ENCODE measurements at places on chromosomes 3 and 15.

GRCh38 chr3:111801693-111802092 is 57.4 kb upstream of the PHLDB2 start:
- no peak for DNase-seq

GRCh38 chr3:53161450-53161819 is 426 bp downstream of the PRKCD start:
- no peak for DNase-seq

GRCh38 chr3:151709847-151710246 is 23.9 kb upstream of the AADACL2 start:
- no peak for DNase-seq

GRCh38 chr3:10852066-10852808 is 36.2 kb downstream of the SLC6A11 start:
- DNase-seq: no peak

DNA sequence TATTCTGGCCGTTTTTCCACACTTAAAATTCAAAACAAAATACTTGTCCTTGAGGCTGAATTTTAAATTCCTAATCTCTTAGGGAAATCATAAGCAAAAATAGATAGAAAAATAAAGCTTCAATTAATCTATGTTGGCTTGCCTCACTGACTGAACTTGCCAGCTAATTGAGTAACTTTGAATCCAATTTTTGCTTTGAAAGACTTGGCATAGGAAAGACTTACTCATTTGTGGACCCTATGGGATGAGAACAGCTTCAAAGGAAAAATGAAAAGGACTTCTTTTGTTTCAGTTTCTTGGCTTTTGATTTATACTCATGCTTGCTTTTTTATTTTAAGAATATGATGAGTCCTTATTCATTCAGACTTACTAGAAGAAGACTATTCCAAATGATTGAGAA is 370.7 kb upstream of the RARB start:
- DNase-seq: no peak

GRCh38 chr15:67456677-67457529 is 64.0 kb upstream of the C15orf61 start:
- DNase-seq: peak; percentile 27

GRCh38 chr3:2246873-2247648 is 148.4 kb downstream of the CNTN4 start:
- no peak for DNase-seq

DNA sequence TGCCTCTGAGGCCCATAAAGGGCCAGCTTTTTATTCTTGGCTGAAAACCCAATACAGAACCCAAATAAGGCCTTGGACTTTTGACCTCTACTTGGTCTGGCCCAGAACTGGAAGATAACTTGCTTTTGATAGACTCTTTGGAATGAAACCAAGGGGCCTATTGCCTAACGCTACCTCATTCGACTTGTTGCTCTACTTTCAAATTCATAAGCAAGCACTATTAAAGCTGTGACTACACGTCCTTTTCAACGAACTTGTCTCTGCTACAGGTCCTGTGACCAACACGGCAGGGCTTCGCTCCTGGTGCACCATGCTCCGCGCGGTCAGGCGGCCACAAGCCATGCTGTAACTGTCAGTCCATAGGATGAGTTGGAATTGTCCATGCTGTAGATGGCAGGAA is 385.4 kb downstream of the MFSD1 start:
- no peak for DNase-seq

GRCh38 chr3:49389297-49389696 is 22.5 kb downstream of the RHOA start:
- DNase-seq: no peak

DNA sequence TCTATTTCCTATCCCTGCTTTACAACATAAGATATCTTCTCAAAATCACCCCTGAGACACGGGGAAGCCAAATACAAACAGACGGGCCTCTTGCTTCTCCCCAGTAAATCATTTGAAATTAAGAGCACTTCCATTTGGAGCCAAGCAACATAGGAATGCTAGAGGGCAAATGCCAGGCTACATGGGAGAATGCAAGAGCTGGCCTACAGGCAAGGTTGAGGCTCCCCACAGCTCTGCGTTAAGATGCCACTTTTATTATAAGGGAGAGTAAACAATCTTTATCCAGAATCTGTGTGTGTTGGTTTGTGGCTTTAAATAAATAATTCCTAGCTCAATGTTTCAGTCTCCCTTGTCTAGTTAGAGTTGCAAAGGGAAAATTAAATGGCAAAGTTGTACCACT is 305.1 kb upstream of the KCNH8 start:
- no peak for DNase-seq

GRCh38 chr3:141710121-141710520 is 28.0 kb upstream of the RNF7 start:
- no peak for DNase-seq

- no peak for DNase-seq
Measured at GRCh38 chr3:126414406-126414805, 19.7 kb downstream of the CFAP100 start.

GRCh38 chr3:25088284-25088683 is 339.8 kb upstream of the RARB start:
- no peak for DNase-seq

GRCh38 chr3:6250167-6250566 is 610.7 kb upstream of the GRM7 start:
- DNase-seq: no peak

DNA sequence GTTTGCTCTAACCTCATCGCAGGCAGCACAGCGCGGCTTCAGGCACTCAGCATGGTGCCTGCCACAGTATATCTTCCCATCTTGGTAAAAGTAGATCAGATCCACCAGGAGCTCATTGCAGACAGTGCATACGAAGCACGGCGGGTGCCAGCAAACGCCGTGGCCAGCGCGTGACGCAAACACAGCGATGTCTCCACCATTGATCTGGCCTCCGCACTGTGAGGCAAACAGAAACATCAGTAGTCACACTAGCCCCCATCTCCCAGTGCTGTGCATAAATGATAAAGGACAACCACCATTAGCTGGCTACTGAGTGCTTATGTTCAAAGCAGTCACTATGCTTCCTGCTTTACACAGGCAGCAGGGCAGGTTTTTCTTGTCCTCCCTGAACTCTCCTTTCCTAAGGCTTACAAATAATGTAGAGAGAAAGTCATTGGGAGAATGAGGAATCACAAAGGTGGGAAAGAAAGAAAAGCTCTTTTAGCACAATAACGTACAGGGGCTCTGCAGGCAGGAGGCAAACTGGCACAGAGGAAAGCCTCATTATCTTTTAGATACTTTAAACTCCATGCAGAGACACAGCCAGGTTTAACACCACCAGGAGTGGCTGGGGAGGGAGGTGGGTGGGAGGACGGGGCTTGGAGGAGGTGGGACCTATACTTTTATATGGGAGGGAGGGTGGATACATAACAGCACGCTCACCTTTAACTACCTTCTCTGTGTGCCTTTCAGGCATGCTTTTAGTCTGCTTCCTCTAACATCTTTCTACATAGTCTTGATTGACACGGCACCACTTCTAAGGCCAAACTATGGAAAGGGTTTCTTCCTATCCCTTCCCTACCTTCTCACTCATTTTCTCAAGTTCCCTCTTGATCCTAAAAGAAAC is 67.9 kb downstream of the PRICKLE2 start:
- DNase-seq: no peak

DNA sequence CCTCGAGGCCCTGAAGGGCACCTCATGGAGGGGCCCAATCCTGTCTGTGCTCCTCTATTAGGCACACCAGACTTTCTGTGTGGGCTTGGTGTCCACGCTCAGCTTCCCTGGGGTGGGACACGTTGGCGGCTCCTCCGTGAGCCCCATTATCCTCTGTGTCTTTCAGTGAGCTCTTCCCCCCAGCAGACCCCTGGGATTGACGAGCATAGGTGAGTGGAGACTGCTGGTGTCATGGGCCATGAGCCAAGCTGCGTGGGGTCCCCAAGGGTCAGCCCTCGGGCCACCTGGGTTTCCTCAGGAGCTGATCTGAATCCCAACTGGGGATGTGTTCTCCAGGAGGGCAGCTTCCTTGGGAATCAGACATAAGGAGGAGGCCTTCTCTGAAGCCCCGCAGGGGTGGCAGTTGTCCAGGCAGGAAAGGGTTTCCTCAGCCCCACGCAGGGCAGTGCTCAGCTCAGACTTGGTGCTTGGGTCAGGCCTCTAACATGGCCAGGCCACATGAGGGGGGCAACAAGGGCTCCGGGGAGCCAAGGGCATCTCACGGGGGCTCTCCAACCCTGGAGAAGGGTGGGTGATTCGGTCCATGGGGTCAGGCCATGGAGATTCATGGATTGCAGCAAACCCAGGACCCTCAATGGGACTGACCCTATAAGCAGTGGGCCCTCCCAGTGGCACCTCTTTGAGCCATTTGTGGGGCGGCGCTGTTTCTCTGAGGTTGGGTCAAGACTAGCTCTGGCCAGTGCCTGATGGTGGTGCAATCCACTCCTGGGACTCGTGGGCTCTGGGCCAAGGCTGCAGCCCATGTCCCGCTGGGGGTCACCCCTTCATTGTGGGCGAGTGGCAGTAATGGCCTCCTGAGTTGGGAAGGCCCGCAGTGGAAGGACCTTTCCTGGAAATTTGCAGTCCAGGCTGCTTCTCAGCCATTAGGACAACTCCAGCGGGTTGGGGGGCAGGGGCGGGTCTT is 222.5 kb downstream of the SNRPN start:
- no peak for DNase-seq

GRCh38 chr15:29616512-29616911 is 205.8 kb downstream of the TJP1 start:
- DNase-seq: no peak

DNA sequence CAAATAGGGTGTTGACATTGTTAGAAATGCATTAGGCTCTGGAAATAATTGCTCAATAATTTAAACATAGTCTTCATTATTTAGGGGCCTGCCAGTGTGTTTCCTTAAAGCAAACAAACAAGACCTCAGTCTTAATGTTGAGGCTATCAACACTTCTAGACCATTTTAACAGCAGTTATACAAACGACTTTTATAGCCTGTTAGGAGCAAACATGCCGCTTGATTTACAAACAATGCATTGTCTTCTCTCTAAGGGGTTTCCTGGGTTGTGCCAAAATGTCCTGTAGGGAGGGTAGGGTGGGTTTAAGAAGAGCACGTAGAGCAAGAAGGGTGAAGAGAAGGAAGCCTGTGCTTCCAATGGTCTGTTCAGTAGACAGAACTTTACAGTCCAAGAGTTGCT is 53.7 kb downstream of the TPRG1 start:
- no peak for DNase-seq

DNA sequence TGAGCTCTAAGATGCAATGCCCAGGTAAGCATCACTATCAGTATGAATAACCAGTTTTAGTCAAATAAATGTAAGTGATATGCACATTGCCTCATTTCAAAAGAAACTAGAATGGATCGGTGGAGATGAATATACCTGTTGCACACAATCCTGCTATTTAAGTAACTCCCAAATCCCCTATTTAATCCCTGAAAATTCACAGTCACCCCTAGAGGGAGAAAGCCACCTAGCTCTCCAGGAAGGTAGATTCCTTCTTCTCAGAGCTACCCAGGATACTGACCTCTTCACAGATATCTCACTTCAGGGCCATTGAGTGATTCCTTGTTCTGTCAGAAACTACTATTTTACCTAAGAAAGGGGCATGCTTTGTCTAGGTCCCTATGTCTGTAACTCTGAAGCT is 11.7 kb downstream of the LSAMP start:
- no peak for DNase-seq

DNA sequence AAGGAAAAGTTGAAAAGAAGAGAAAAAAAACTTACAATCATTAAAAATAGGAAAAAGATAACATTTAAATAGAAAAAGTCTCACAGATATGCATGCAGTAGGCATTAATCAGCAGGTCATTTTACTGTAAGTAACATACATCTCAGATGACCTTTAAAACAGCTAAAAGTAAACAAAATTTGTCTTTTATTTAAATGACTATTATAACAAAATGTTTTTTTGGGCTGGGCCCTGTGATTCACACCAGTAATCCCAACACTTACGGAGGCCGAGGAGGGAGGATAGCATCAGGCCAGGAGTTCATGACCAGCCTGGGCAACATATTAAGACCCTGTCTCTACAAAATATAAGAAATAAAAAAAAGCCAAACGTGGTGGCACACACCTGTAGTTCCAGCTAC is 14.7 kb downstream of the IQGAP1 start:
- no peak for DNase-seq

DNA sequence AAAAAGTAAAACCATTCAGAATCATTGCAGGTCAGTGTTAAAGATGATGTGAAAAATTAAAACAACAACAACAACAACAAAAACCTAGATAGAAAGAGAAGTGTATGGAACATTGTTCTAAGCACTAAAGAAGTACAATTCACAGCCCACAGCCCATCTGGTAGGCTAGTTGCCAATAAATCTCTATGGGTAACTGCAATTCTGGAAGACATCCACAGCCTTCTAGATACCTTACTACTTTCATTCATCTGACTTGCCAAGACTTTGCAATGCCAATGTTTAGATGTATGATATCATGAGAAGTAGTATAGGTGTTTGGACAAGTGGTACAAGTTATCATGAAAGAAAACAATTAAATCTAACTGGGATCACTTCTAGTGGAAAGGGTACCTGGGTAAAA is 198.6 kb downstream of the VGLL3 start:
- DNase-seq: peak; percentile 39

DNA sequence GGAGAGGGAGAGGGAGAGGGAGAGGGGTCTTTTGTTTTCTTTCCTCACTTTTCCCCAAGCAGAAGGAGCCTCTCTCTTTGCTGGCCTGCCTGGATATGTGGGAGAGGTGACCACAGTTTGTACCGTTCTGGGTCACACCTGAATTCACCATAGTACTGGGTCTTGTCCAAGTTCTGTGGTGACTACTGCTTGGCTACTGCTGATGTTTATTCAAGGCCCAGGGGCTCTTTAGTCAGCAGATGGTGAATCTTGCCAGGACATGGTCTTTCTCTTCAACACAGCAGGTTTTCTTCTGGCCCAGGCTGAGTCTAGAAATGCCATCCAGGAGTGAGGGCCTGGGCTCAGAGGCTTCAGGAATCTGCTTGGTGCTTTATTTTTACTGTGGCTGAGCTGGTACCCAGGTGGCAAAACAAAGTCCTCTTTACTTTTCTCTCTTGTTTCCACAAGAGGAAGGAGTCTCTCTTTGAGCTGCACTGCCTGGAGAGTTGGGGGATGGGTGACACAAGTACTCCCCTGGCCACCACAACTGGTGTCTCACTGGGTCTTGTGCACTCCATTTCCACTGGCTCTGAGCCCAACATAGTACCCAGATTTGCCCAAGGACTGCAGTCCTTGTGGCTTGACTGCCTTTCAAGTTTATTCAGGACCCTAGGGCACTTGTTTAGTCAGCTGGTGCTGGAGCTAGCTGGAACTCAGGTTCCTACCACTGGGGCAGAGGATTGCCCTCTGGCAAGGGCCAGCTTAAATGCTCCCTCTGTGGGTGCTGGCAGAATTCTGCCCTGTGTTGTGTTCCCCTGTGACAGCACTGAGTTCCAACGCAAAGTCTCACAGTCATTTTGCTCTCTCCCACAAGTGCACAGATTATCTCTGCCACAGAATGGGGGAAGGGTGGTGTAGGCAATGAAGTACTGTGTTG is 16.8 kb upstream of the CCNDBP1 start:
- DNase-seq: no peak
